ENCODE measurements at places on chromosomes 2 and 18.

GRCh38 chr18:72530622-72531021 lies 13.5 kb downstream of the CBLN2 start:
- DNase-seq = no peak

DNA sequence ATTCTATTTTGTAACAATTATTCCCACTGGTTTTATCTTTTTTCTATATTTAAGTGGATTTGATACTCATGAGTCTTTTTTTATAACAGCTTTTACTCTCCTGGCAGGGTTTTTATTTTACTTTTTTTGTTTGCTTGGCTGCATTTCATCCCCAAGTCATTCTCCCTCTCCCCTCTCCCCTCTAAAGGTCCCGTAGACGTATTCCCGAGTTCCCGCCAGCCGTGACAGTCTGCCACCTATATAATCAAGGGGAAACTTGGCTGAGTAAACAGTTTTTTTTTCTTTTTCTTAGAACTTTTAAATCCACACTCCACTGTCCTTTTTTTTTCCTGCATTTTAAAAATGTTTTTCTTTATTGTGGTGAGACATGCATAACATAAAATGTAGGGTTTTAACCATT lies 433.1 kb upstream of the HS6ST1 start:
- no peak for DNase-seq

- DNase-seq = no peak
Observed at GRCh38 chr18:9782073-9782857, 74.2 kb downstream of the RAB31 start.

GRCh38 chr18:8163286-8163959 lies 445.8 kb upstream of the RAB12 start:
- DNase-seq = no peak

DNA sequence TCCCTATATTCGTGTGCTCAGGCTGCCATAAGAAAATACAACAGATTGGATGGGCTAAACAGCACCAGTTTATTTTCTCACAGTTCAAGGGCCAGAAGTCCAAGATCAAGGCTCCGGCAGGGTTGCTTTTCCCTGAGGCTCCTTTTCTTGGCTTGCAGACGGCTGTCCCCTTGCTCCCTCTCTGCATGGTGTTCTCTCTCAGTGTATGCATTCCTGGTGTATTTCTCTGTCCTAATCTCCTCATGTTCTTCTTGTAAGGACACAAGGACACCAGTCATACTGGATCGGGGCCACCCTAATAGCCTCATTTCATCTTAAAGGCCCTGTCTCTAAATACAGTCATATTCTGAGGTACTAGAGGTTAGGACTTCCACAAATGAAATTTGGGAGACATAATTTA lies 62.6 kb upstream of the SLC16A14 start:
- DNase-seq = no peak

- no peak for DNase-seq
Observed at GRCh38 chr18:70127359-70127758, 78.1 kb downstream of the RTTN start.

DNA sequence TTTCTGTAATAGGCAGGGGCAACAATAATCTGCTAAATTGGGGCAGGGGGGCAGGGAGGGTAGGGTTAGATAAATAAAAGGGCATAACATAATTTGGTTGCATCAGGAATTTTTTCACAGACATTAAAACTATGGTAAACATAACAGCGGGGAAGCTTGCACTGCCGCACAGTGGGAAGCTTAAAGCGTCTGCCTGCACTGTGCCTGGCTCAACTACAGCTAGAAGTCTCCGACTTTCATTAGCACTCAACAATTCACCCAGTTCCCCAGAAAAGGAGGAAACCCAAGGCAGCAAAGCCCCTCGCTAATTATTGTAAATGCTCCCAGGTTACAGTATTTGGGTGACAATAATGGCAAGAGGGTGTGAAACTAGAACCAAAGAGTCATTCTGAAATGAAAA lies 562.9 kb downstream of the ARHGAP15 start:
- DNase-seq = no peak

- DNase-seq = no peak
Observed at GRCh38 chr2:226934546-226935201, 98.8 kb downstream of the RHBDD1 start.

DNA sequence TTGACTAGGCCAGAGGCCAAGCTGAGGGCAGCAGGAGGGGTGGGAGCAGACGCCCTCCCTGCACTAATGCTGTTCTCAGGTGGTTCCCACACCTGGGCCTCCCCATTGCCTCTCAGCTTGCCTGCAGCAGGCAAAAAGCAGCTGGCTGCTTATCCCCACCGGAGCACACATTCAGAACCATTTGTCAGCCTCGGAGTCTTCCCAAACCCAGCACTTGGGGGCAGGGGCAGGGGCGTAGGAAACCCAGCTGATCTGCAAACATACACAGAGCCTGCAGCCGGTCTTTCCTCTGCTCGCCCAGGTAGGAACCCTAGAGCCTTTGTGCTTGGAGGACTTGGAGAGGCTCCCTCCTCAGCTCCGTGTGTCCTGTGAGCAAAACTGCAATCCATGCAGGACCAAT lies 249.8 kb downstream of the CYP26B1 start:
- no peak for DNase-seq

- DNase-seq = no peak
Observed at GRCh38 chr2:240191001-240191400, 50.5 kb upstream of the OTOS start.

- DNase-seq = no peak
Observed at GRCh38 chr18:62894681-62895390, 179.5 kb downstream of the PHLPP1 start.

DNA sequence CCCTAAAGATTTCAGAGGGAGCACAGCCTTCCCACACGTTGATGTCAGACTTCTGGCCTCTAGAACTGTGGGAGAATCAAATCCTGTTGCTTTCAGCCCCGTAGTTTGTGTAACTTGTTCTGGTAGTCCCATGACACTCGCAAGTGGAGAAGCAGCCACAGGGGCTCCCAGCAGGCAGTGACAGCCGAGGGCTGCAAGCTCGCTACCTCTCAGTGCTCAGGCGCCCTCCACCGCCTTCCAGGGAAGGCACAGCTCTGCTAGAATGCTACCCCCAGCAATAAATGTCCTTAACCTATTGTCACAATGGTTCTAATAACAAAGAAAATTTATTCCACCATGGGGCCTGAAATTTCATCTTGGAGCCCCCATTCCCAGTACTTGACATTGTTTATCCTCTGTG lies 143.1 kb upstream of the ZNF236 start:
- DNase-seq = no peak

- DNase-seq = no peak
Observed at GRCh38 chr2:190786404-190787166, 94.0 kb upstream of the GLS start.

DNA sequence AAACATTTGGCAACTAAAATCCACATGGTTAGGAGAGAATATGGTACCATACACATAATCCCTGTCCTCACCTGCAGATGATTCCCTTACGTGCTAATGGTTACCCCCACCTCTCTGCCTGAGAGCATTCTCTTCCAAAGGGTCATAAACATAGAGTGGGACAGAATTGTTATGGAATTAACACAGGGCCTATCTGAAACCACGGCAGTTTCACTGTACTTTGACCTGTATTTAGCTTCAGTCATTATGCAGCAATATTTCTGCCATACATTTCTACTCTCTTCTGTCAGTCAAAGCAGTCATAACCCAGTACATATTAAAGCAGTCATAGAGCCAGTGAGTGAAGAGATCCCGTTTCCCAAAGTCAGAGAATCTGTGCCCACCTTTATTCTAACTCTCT lies 1128.9 kb upstream of the NXPH2 start:
- DNase-seq = no peak

DNA sequence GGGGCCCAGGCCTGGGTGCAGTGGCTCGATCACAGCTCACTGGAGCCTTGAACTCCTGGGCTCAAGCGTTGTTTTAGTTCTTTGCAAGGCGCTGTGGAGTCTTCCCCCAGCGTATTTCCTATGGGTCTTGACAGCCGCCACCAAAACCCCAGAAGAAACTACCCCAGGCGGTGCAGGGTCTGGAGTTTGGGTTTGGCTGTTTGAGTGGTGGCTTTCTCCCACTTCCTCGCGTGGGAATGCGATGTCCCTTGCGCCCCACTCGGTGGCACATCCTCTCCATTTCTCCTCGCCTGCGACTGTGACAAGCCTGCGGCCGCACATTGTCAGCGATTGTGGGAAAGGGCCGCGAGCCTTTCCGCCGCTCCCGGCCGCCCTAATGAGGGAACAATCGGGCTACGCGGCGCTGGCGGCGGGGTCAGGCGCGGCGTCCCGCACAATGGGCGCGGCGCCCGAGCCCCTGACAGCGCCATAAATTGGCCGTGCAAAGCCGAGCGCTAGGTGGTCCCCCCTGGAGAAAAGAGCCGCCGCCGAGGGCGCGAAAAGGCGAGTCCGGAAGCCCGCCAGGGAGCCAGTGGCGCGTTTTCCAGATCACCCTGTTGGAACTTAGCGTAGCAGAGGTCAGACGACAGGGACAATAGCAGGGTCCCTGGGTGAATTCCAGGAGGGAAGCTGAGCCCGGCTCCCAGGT lies 194.9 kb upstream of the POU3F3 start:
- no peak for DNase-seq

DNA sequence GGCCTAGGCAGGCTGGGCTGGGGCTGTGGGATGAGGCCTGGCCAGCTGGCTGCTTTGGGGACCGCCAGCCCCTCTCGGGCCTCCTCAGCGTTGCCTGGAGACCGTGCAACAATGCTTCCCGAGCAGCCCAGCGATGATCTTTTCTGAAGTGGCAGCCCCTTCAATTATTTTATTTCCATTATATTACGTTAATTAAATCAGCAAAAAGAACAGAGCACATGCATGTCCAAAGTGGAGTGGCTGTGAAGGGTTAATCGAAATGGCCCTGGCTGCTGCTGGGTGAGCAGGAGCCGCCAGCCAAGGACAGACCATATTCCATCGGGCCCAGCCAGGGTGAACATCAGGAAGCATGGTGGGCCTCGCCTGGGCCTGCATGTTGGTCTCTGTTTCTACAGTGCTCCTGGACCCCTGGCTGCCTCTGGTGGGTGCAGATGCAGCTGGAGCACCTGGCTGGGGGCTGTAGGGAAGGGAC lies 245.5 kb downstream of the MYCN start:
- DNase-seq = no peak
